ENCODE measurements at places on chromosomes 1 and 21. TPM values are rescaled to one million over a fixed set of nuclear protein-coding genes. Genes with fewer than 3 reads are reported as not detected.

Gene TCHH
- not detected for polyA plus RNA-seq

Gene PCP4
- not detected for polyA plus RNA-seq

Gene PEAR1
- polyA plus RNA-seq: 0.03 TPM

Gene NR5A2
- not detected for polyA plus RNA-seq

Gene KIF14
- 0.01 TPM for polyA plus RNA-seq

Gene TNFRSF8
- polyA plus RNA-seq: 0.36 TPM

Gene CLDN17
- polyA plus RNA-seq: not detected

Gene PLD5
- polyA plus RNA-seq: 0.37 TPM

Gene SLC30A2
- polyA plus RNA-seq: not detected

Gene RGS16
- 18.3 TPM for polyA plus RNA-seq

Gene EXTL1
- polyA plus RNA-seq: not detected

Gene ANGPTL3
- polyA plus RNA-seq: not detected

Gene RCAN1
- 0.91 TPM for polyA plus RNA-seq

Gene RHOU
- polyA plus RNA-seq: 0.09 TPM

Gene OR2AK2
- polyA plus RNA-seq: 0.27 TPM

Gene CYYR1
- not detected for polyA plus RNA-seq

Gene RNU1-4
- not detected for polyA plus RNA-seq

Gene STIL
- 1.2 TPM for polyA plus RNA-seq

Gene C1orf226
- polyA plus RNA-seq: 0.01 TPM

Gene C8A
- polyA plus RNA-seq: not detected

Gene CYP4Z1
- polyA plus RNA-seq: not detected

Gene NBPF3
- polyA plus RNA-seq: 5.9 TPM

Gene ABCG1
- polyA plus RNA-seq: 8.7 TPM

Gene RAVER2
- 0.82 TPM for polyA plus RNA-seq

Gene MYOCOS
- polyA plus RNA-seq: not detected

Gene FCN3
- not detected for polyA plus RNA-seq

Gene TSHB
- not detected for polyA plus RNA-seq

Gene TMEM240
- 0.40 TPM for polyA plus RNA-seq

Gene ITLN2
- not detected for polyA plus RNA-seq

Gene KRTAP21-3
- not detected for polyA plus RNA-seq

Gene LINGO4
- polyA plus RNA-seq: not detected

Gene PDPN
- polyA plus RNA-seq: not detected

Gene LCE3E
- not detected for polyA plus RNA-seq

Gene ADAMTS1
- 0.20 TPM for polyA plus RNA-seq

Gene CD1E
- polyA plus RNA-seq: 0.33 TPM

Gene NEK2
- polyA plus RNA-seq: 0.09 TPM

Gene GJA9
- polyA plus RNA-seq: not detected

Gene PTPRF
- 0.12 TPM for polyA plus RNA-seq

Gene HAO2
- polyA plus RNA-seq: not detected

Gene CNTN2
- polyA plus RNA-seq: not detected

Gene BLACAT1
- polyA plus RNA-seq: not detected

Gene KCNA2
- polyA plus RNA-seq: 0.39 TPM

Gene TMEM51
- not detected for polyA plus RNA-seq

Gene PM20D1
- polyA plus RNA-seq: 2.1 TPM

Gene NPPB
- not detected for polyA plus RNA-seq

Gene SPRR2B
- polyA plus RNA-seq: not detected

Gene RNU1-3
- polyA plus RNA-seq: not detected

Gene LMX1A
- not detected for polyA plus RNA-seq

Gene TEKT2
- 0.25 TPM for polyA plus RNA-seq
